ENCODE measurements at places on chromosomes 4 and X. TPM values are rescaled to one million over a fixed set of nuclear protein-coding genes. Genes with fewer than 3 reads are reported as not detected.

The GPM6B gene
- total RNA-seq = not detected

The NDNF gene
- total RNA-seq = 3.4 TPM

The HMX1 gene
- not detected for total RNA-seq

The SGCB gene
- 6.5 TPM for total RNA-seq

The KIT gene
- total RNA-seq = 2.0 TPM

The EFHC2 gene
- not detected for total RNA-seq

The F11 gene
- not detected for total RNA-seq

- no peak for DNase-seq
- no peak overlapping the region for H3K4me3 ChIP-seq
- H3K36me3 ChIP-seq = no peaks in the 10 kb centered on the region
- H3K4me1 ChIP-seq = no peaks in the 10 kb centered on the region
These were observed 39.9 kb upstream of the GPRIN3 start for GRCh38 chr4:89347363-89348025.

GRCh38 chr4:123941306-123941705 is 544.7 kb downstream of the SPRY1 start:
- no peaks in the 10 kb centered on the region for H3K4me1 ChIP-seq
- no peaks in the 10 kb centered on the region for H3K36me3 ChIP-seq
- DNase-seq = no peak
- no peaks in the 10 kb centered on the region for H3K27me3 ChIP-seq
- H3K27ac ChIP-seq = no peak overlapping the region

DNA sequence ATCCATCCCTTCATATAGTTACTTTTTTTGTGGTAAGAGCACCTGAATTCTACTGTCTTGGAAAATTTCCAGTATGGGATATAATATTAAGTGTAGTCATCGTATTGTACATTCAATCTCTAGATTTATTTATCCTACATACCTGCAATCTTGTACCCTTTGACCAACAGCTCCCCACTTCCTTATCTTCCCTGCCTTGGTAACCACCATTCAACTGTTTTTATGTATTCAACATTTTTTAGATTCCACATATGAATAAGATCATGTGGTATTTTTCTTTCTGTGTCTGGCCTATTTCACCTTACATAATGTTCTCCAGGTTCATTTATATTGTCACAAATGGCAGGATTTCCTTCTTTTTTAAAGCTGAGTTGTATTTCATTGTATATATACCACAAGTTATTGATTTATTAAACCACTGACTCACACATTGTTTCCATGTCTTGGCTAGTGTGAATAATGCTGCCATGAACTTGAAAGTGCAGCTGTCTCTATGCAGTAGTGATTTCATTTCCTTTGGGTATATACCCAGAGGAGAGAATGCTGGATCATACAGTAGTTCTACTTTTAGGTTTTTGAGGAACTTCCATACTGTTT is 572.5 kb downstream of the MAGEB5 start:
- H3K27ac ChIP-seq = no peak overlapping the region
- H3K27me3 ChIP-seq = no peaks in the 10 kb centered on the region
- DNase-seq = no peak
- H3K4me1 ChIP-seq = no peaks in the 10 kb centered on the region
- H3K36me3 ChIP-seq = no peaks in the 10 kb centered on the region
- no peak overlapping the region for H3K4me3 ChIP-seq

- H3K27ac ChIP-seq = no peak overlapping the region
- H3K36me3 ChIP-seq = no peaks in the 10 kb centered on the region
These were observed 81.7 kb downstream of the ALPK1 start for GRCh38 chr4:112378858-112379257.

- no peaks in the 10 kb centered on the region for H3K36me3 ChIP-seq
- no peaks in the 10 kb centered on the region for H3K27me3 ChIP-seq
- DNase-seq = no peak
- H3K4me1 ChIP-seq = no peaks in the 10 kb centered on the region
- no peak overlapping the region for H3K27ac ChIP-seq
- no peak overlapping the region for H3K4me3 ChIP-seq
These were observed 89.4 kb downstream of the FTHL17 start for GRCh38 chrX:30982467-30982866.

DNA sequence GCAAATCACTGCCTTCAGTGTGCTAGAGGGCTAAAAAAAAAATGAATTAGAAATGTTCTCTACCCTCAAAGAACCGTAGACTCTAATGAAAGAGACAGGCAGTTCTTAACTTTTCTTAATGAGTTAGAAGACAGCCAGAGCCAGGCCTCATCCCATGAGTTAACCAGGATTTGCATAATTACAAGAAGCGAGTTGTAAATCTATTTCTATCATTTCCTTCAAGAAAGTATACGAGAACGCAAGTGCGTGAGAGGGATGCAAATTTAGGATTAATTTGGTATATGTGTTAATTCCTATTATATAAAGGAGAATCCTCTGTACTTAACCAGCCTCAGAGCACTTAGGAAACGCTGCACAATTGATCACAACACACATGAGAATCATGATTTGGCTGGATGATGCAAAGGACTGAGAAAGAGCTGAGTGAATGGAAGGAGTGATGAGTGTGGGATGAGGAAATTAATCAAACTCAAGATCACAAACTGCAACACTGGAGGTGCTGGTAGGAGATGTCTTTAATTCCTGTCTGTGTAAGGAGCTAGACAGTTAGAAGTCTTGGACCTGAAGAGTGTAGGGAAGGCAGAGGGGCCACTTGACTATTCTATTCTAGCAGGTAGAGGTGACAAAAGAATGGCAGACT is 157.2 kb downstream of the ATP10D start:
- no peaks in the 10 kb centered on the region for H3K27me3 ChIP-seq
- DNase-seq = no peak
- H3K36me3 ChIP-seq = no peaks in the 10 kb centered on the region
- H3K27ac ChIP-seq = no peak overlapping the region
- no peaks in the 10 kb centered on the region for H3K4me1 ChIP-seq
- H3K4me3 ChIP-seq = no peak overlapping the region

DNA sequence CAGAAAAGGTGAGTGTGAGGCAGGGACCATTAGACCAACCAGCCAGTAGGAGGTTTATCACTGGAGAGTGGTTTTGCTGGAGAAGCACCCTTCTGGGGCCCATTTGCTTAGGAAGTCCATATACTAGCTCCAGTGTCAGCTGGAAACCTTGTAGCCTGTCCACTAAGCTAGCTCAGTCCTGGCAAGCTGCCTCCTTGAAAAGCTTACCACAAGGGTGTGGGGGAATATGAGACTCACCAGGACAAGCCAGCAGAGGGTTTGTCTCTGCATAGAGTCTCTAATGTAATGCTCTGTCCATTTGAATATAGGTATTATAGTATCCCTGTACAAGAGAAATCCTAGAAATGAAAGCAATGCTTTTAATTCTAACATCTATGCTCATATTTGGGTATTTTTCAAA is 86.3 kb downstream of the FBXL5 start:
- no peaks in the 10 kb centered on the region for H3K4me1 ChIP-seq
- no peak for DNase-seq
- H3K27ac ChIP-seq = no peak overlapping the region

DNA sequence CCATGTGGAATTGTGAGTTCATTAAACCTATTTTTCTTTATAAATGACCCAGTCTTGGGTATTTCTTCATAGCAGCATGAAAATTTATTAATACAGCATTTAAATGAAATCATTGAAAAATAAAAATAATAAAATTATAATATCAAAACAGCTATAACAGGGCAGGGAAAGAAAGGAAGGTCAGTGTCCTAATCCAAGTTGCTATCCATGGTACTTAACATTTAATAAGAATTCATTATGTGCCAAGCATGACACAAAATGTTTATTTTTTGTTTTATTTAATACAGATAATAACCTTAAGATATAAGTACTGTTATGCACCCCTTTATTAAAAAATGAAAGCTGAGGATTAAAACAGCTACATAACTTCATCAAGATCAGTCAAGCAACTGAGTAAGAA is 838.4 kb downstream of the RAB28 start:
- no peaks in the 10 kb centered on the region for H3K36me3 ChIP-seq
- H3K4me3 ChIP-seq = no peak overlapping the region
- no peak for DNase-seq
- H3K27ac ChIP-seq = no peak overlapping the region

DNA sequence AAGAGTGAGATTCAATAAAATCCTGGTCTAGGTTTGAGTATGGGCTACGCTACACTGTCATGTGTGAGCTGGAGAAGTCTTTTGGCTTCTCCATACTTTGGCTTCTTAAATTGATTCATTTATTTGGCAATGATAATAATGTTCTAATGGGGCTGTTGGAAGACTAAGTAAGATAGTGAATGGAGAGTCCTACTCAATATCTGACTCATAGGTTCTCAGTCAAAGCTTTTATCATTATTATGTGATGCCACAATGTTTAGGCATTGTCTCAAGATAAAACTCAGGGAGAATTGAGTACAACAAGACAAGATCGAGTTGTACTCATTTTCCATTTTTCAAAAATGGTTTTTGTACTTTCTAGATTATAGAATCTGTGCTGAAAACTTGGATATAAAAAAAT is 92.5 kb upstream of the VEGFC start:
- no peaks in the 10 kb centered on the region for H3K36me3 ChIP-seq
- no peaks in the 10 kb centered on the region for H3K4me1 ChIP-seq
- H3K4me3 ChIP-seq = no peak overlapping the region
- H3K27me3 ChIP-seq = no peaks in the 10 kb centered on the region

DNA sequence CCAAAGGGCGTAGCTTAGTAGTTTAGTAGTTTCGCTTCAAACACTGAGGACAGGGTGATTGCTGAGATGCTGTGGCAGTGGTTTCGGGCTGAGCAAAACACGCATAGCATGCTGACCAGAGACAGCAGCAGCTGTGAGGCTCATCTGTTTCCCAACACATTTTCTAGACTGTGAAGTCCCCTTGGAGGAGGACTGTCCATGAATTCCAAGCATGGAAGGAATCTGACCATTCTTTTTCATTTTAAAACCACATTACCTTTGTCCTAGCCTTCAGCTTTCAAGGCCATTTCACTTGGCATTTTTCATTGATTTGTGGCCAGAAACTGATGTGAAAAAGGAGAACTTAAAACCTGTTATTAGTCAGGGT is 240.9 kb downstream of the PALLD start:
- H3K4me3 ChIP-seq = no peak overlapping the region
- H3K27me3 ChIP-seq = no peaks in the 10 kb centered on the region
- H3K27ac ChIP-seq = no peak overlapping the region
- no peak for DNase-seq
- no peaks in the 10 kb centered on the region for H3K36me3 ChIP-seq
- H3K4me1 ChIP-seq = no peaks in the 10 kb centered on the region

GRCh38 chr4:119506806-119507205 is 121.8 kb downstream of the PDE5A start:
- H3K27me3 ChIP-seq = no peaks in the 10 kb centered on the region
- no peak overlapping the region for H3K27ac ChIP-seq
- H3K4me3 ChIP-seq = no peak overlapping the region
- H3K36me3 ChIP-seq = no peaks in the 10 kb centered on the region
- H3K4me1 ChIP-seq = peaks cover 18% of the 10 kb centered on the region

DNA sequence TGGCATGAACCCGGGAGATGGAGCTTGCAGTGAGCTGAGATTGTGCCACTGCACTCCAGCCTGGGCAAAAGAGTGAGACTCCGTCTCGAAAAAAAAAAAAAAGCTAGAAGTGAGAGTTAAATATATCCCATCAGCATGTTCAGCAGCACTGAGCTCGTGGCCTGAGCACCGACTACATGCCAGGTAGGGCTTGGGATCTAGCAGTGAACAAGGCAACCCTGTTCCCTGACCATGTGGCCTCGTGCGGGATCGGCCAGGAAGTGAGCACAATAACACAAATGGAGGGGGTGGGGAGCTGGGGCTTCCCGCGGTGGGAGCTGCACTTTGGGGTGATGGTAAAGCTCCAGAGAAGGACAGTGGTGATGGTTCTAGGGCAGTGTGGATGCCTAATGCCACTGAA is 193.7 kb upstream of the PSAPL1 start:
- DNase-seq = no peak
- no peak overlapping the region for H3K27ac ChIP-seq
- H3K4me3 ChIP-seq = no peak overlapping the region
- H3K36me3 ChIP-seq = no peaks in the 10 kb centered on the region

DNA sequence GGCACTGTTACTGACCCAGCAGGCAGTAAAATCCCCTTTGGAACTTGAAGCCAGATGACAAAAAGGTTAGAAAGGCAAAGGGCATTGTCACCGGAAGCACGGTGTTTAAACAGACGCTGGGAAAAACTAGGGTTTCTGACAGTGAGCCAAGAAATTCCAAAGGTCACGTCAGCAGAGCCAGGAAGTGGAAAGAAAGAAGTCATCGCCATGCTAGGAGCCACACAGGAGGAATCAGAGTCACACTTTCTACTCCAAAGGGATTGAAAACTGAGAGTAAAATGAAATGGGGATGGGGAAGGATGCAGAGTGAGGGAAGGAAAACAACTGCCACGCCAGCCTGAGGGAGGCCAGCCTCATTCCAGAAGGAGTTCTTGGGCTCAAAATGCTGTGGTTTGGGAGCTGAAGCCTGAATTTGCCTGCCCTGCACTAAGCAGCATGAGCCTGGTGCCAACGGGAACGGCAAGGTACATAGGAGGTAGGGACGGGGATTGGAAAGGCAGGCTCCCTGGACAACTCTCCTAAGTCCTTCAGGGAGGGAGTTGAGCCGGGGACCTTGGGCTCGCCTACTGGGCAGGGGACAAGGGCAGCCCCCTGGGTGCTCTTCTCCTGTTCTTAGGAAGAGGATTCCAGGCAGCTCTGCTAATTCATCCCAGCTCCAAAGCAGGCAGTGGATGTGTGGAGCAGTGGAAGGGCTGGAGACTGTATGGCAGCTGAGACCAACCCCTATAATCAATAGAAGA is 66.8 kb downstream of the SOWAHB start:
- no peaks in the 10 kb centered on the region for H3K27me3 ChIP-seq
- H3K4me1 ChIP-seq = peaks cover 24% of the 10 kb centered on the region
- DNase-seq = peak; percentile 78
- no peaks in the 10 kb centered on the region for H3K36me3 ChIP-seq

- DNase-seq = no peak
- no peaks in the 10 kb centered on the region for H3K4me1 ChIP-seq
These were observed 116.0 kb downstream of the ZNF827 start for GRCh38 chr4:145822581-145822980.

DNA sequence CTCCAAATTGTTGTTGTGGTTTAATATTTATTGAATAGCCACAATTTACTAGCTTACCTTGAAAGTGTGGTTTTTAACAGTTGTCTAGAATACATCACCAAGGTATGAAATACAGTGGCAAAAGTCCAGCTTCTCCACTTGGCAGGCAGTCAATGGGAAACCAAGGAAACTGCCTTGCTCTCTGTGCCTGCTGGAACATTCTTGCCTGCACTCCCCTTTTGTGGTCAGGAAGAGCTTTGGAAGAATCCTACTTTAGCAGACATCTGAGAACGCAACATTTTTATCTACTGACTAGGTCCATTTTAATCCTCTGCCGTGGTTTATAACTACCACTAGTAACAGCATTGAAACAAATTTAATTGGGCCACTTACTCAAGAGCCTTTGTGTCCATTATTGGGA is 64.5 kb downstream of the TENM3 start:
- H3K27me3 ChIP-seq = no peaks in the 10 kb centered on the region
- H3K27ac ChIP-seq = no peak overlapping the region
- DNase-seq = no peak
- no peak overlapping the region for H3K4me3 ChIP-seq

Measured in Caco-2 (cell line).